ENCODE measurements at places on chromosomes 1 and 21. TPM values are rescaled to one million over a fixed set of nuclear protein-coding genes. Genes with fewer than 3 reads are reported as not detected.

The FMO2 gene
- total RNA-seq, result 0.76 TPM

The IL19 gene
- total RNA-seq, result not detected

The HAPLN2 gene
- not detected for total RNA-seq

The FCRL6 gene
- total RNA-seq, result not detected

The KCNT2 gene
- total RNA-seq, result 0.98 TPM

The AK4 gene
- 28.9 TPM for total RNA-seq

The GBP5 gene
- 2.7 TPM for total RNA-seq

The AMY1C gene
- total RNA-seq, result not detected

The LAX1 gene
- 3.5 TPM for total RNA-seq

The CEP350 gene
- total RNA-seq, result 49.7 TPM

The EPHB2 gene
- total RNA-seq, result 43.3 TPM

The S100A13 gene
- 59.1 TPM for total RNA-seq

The CHI3L2 gene
- 1.2 TPM for total RNA-seq

Measured in left colon (tissue), 2 donors.